CD8-positive, alpha-beta T cell (primary cell): ENCODE measurements at places on chromosomes 2 and 18. TPM values are rescaled to one million over a fixed set of nuclear protein-coding genes. Genes with fewer than 3 reads are reported as not detected.

DNA sequence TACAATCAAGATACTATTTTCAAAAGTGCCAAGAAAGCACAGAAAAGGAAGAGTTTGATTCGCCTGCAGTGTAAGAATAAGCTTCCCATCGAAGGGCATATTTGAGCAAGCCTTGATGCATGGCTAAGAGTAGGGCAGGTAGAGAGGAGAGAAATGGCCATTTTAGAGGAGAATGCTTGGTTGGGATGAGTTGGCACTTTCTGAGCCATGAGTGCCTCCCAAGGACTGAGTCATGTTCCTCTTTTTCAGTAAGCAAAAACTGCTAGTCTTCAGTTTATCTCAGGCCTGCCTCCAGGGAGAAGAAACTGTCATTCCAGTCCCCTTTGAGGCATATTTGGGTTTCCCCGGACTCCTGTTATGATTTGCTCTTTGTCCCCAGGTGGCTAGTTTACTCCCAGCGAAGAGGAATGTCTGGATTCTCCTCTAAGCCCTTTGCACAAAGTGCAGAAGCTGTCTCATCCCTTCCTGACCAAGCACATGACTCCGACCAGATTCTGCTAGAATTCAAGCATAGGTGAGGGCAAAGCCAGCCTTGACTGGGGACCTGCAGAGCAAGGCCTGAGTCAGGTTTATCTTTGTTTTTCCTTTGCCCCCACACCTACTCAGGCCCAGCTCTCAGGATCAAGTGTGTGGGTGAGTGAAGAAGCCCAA, 115.2 kb downstream of the TTC32 start:
- DNase-seq: no peak

The SLC11A1 gene
- total RNA-seq: 0.72 TPM

DNA sequence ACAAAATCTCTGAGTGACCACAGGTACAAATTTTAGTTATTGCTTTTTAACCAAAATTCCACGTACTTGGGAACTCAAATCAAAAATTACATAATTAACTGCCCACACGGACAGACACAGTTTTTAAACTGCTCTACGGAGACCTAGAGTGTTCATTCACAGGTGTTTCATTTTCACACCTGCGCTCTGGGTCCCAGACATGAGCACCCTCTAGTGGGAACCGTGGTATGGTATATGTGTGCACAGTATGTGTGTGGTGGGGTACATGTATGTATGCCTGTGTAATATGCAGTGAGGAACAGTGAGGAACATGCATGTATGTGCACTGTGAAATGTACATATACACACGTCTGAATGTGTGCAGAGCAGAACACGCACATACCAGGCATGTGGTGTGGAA, 65.0 kb downstream of the PPP4R1 start:
- DNase-seq: no peak

The CRIM1 gene
- 5.3 TPM for total RNA-seq
